ENCODE measurements at places on chromosomes 5 and 9.

GRCh38 chr5:55920784-55921183, 69.6 kb downstream of the IL31RA start:
- DNase-seq = no peak

GRCh38 chr5:126103050-126103449, 320.2 kb upstream of the GRAMD2B start:
- DNase-seq = no peak

- no peak for DNase-seq
Observed at GRCh38 chr5:103532086-103532734, 30.4 kb downstream of the NUDT12 start.

DNA sequence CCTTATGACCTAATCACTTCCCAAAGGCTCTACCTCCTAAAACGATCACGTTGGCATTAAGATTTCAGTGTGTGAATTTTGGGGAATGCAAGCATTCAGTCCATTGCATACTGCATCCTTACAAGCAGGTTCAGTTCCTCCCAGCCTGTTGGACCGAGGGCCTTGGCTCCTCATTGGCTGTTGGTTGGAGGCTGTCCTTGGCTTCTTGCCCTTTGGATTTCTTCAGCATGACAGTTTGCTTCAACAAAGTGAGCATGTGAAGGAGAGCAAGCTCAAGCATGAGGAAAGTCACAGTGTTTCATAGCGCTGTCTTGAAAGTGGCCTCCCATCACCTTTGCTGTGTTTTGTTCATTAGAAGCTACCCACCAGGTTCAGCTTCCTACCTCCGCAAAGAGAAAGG, 109.5 kb downstream of the GADD45G start:
- DNase-seq = no peak

DNA sequence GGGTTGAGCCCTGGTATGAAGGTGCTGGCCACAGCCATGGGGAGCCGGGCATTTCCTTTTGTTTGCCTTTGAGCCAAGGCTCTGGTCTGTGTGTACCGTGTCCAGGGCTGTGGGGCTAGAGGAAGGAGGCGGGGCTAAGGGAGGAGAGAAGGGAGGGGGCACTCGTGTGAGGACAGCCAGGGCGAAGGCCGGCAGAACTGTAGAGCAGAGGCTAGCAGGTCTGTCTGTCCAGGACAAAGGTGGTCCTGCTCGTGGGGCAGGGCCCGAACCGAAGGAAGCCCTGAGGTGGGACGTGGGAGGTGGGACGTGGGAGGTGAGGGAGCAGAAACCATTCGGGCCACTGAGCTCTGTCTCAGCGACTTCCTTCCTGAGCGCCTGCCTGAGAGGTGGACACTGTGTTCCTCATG, 41.3 kb upstream of the TESK1 start:
- DNase-seq = no peak
